ENCODE measurements at places on chromosomes 12 and 14.

DNA sequence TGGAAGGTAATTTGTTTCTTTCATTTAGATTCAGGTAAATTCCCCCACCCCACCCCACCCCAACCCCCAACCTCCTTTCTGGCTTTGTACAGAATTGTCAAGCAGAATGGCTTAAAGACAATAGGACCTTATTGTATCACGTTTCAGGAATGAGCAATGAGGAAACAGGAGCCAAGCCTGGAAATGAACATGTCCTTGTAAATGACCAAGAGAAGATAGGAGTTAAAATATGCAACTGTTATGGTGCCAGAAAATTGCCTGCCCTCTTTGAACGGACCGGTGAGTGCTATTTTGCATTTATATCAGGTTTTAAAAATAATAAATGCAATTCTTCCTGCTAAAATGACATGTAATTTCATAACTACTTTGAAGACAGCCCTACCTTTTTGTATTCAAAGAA lies 141.6 kb upstream of the PELI2 start:
- DNase-seq, result no peak

DNA sequence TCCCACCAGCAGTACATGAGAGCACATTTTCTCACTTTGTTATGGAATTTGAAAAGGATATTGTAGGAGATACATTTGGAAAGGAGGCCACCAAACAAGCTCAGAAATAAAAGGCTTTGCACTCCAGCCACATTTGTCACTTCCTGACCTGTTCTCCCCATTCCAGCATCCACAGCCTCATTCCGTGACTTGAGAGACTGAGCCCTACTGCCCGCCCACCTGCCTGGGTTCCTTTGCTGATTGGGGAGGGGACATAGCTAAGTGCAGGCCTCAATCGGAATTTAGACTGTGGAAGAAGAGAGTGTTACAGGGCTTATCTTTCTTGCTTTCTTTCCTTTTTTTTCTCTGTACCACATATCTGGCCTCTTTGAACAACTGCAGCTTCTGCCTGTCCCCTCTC lies 735.4 kb upstream of the TMEM132C start:
- DNase-seq, result no peak

DNA sequence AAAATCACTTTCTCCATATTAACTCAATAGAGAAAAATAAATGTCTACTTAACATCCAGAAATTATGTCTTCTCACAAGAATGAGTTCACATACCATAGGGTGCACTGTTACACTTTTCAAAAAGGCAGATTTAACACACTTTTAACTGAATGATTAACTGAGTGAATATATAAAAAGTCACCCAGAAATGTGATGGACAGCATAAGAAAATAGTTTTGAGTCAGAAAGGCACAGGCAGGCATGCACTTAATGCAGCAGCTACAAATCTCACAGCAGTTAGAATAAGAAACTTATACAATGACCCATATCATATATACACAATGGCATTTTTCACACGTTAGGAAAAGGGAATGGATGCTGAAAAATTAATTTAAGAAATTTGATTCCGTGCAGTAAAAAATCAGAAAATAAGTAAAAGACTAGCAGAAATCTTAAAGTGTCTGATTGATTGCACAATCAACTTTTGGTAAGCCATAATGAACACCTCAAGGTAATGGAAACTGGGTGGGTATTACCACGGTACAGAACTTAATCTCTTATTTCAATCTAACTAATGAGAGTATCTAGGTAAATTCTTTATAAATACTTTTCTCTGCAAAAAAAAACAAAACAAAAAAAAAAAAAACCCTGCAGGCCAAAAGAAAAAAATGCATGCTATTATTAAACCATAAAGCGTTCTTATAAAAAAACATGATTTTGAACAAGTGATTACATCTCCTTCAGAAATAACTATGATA lies 3.5 kb downstream of the MED13L start:
- no peak for DNase-seq

GRCh38 chr14:23302290-23303225 lies at the start of gene PPP1R3E:
TSS of gene PPP1R3E (minus strand) at chr14:23302859. CDS start at chr14:23302576, 283 bp downstream.
- DNase-seq, result peak; percentile 81

DNA sequence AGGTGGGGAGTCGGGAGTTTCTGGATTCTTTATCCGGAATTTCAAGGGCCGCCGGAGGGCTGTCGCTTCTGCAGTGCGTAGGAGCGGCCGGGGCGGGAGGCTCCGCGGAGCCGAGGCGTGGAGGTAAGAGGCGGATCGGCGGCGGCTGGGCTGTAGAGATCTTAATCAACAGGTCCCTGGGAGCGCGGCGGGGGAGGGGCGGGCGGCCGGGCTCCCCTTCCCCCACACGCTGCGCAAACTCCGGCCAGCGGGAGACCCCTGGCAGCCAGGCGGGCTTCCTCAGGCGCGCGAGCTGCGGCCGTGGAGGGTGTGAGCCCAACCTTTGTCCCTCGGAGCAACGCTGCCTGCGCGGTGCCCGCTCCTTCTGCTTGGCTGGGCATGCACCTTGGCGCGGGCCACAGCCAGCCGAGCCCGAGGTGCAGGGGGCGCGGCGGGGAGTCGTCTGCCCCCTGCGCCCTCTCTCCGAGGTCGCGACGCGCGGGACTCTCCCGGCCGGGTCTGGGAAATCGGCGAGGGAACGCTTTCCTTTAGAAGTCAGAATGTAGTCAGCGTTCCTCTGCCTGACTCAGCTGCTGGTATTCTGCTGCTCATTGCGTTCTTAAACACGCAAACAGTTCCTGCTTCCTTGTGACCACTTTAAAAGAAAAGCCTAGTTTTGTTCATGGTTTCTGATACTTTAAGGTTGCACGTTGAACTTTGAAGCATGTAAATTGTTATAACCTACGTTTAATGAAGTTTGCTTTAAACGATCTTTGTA lies at the start of gene PALS1:
Gene PALS1 (plus strand): TSS at position 25 of the 757 bp plus-strand sequence. CDS start 37,736 bp downstream, outside the sequence.
- no peak for DNase-seq

DNA sequence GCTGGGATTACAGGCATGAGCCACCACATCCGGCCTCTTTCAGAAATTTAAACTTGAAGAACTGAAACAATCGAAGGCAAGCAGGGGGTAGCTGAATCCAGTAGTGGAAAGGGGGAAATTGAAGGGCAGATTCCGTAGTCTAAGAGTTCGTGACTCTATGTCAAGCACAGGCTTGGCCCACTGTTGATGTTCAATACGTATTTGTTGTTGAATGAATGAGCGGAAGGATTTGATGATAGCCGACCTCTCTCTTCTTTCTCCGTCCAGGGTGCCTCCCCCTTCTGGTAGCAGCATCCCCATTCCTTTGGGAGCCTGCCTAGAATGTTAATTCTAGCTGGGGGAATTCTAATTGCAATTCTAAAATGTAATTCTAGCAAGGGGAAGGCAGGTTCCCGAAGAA lies 59.8 kb upstream of the MED13L start:
- DNase-seq, result no peak

- DNase-seq, result no peak
These were observed 161.4 kb downstream of the TTC7B start for GRCh38 chr14:90654831-90655276.

DNA sequence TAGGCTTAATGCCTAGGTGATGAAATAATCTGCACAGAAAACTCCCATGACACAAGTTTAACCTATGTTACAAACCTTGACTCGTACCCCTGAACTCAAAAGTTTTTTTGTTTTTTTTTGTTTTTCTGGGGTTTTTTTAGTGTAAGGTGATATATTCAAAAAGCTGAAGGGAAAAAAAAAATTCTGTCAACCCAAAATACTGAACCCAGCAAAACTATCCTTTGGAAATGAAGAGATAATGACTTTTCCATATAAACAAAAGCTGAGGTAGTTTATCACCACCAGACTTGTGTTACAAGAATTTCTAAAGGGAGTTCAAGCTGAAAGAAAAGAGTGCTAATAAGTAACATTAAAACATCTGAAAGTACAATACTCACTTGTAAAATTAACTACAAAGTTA lies 448.1 kb downstream of the KCNH5 start:
- DNase-seq, result no peak

GRCh38 chr12:86233126-86233525 lies 23.1 kb downstream of the MGAT4C start:
- DNase-seq, result no peak

DNA sequence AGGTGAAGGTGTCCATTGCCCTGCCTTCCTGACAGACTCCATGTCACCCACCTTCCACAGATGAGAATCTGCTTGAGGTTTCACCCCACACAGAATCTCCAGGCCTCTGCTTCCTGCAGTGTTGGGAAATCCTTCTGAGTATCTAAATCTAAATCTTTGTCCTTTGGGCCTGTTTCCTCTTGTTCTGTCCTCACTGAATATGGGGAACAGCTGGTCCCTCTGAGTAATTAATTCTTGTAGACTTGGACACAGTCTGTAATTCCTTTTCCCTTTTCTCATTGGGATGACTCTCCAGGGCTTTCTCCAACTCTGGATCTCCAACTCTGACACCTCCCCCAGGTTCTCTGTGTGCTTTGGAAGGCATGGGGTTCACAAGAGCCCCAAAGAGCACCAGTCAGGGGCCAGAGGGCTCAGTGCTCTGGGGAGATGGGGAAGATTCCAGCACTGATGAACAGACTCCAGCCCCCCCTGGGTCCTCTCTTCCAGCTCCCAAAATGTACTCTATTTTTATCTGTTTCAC lies 2.3 kb upstream of the ACVRL1 start:
- no peak for DNase-seq

- no peak for DNase-seq
These were observed 59.7 kb downstream of the PLXNC1 start for GRCh38 chr12:94207849-94208621.

- DNase-seq, result no peak
These were observed 34.5 kb downstream of the FBRSL1 start for GRCh38 chr12:132524405-132524804.

DNA sequence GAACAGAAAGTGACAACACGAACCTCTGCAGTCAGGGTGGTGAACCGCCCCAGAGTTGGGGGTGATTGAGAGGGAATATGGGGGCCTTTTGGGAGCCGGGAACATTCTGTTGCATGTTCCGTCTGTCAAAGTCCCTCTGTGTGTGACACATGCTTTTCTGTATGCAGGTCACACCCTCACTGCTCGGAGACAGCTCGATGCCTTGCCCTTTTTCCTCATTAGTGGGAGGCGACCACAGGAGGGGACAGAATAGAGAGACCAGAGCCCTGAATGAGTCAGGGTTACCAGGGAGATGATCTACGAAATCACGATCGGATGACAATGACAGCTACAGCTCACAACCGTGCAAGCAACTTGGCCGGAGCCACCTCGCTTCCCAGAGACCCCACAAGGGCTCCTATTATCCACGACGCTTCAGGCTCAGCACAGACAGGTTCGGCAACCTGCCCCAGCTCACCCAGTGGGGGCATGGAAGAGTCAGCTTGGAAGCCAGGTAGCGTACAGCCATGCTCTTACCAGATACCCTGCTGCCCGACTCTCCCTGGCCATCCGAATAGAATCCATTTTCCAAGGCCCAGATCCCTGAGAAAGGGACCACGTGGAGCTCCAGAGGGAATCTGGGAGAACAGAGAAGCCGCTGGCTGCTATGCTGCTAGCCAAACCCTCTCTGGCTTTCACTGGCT lies 38.8 kb downstream of the TESC start:
- DNase-seq, result no peak

DNA sequence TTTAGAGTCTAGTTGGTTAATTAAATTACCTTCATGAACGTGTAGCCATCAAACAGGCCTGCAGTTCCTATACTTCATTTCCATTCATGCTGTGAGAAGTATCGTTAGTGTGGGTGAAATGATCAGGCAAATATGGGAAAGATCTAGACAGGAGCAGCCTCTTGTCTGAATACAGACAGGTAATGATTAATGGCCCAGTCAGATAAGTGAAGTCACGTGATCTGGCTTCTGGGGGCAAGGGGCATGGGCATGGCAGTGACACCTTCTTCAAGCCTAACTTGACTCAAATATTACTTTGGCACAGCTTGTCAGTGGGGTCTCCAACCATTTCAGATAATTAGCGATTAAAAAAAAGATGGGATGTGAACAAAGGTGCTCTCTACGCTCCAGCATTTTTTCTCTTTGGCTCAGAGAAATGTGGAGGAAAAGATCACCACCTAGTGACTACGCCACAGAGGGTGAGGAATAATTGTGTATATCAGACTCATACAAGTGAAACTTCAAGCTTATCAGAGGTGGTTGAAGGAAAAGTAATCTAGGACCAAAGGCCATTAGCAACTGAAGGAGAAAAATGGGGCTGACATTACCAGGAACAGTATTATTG lies 17.8 kb downstream of the GUCY2C start:
- DNase-seq, result no peak
